ENCODE measurements at places on chromosomes 6 and 20.

DNA sequence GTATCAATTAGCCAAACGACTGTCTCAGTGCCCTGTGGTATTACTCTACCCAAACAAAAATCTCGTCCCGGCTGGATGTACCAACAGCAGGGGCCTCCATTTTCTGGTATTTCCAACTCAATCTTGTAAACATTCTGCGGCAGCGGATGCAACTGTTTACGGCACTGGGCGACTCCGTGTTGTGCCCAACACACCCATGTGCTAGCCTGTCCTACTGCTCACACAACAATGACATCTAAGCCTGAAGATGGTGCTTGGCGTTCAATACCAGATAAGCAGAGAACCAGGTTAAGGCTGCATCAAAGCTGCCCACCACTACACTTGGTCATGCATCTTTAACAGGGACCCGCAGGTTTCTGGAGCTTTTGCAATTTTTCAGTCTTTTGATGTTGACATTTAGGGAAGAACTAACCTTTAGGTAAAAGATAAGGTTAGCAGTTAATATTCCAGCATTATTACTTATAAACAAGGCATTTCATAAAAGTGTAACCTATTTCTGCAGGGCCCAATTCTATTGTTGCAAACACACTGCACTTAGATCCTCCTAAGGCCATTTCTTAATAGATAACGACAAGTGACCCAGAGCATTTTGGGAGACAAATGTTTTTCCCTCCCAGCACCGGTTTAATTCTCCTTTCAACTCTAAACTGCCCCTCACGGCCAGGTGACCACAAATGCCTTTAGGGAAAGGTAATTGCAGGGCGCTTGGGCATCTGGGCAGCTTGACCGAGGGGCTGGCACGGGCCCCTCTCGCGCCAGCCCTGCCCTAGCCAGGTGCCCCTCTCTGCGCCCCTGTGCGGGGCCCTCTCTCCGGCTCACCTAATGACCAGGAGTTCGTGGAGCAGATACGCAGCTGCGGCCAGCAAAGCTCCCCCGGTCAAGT, 945 bp downstream of the FAXC start:
- DNase-seq, result no peak
- no peaks in the 10 kb centered on the region for H3K27me3 ChIP-seq
- peaks cover 12% of the 10 kb centered on the region for H3K4me1 ChIP-seq
- H3K27ac ChIP-seq, result no peak overlapping the region

DNA sequence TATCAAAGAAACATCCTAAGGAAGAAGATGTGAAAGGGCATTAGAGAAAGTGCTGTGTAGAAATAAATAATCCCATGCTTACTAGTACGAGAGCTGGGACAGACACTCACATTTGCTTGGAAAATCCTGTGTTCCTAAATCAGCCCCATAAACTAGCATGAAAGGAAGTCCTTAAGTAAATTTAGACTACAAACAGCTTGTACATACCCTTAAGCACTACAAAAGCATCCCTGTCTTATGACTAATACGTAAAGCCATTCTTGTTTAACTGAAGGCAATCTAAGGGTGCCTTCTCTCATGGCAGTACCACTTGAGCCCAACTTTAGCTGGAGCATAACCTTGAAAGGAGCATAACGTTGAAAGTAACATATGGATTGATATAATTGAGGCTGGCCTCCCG, 15.4 kb upstream of the FOXQ1 start:
- peaks cover 6% of the 10 kb centered on the region for H3K4me1 ChIP-seq
- no peak overlapping the region for H3K4me3 ChIP-seq
- H3K27ac ChIP-seq, result no peak overlapping the region
- H3K27me3 ChIP-seq, result no peaks in the 10 kb centered on the region
- no peak for DNase-seq
- H3K36me3 ChIP-seq, result no peaks in the 10 kb centered on the region

DNA sequence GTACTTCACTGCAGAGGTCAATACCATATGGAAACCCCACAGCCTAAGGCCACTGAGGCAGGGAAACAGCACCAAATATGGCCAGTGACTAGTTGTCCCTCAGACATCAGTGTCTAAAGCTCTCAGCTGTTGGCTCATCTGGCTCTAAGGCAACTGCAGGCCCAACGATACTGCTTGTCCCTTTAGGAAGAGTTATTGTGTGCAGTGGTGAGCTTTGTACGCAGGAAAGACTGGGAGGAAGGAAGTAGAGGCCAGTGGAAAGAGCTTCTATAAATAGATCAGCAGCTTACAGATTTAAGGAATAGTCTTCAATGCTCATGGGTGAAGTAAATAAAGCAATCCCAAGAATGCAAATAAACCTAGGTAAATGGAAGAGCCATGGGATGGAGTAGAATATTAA, 29.3 kb downstream of the DNAAF9 start:
- H3K27ac ChIP-seq, result no peak overlapping the region
- DNase-seq, result no peak
- no peaks in the 10 kb centered on the region for H3K4me1 ChIP-seq
- H3K27me3 ChIP-seq, result no peaks in the 10 kb centered on the region

DNA sequence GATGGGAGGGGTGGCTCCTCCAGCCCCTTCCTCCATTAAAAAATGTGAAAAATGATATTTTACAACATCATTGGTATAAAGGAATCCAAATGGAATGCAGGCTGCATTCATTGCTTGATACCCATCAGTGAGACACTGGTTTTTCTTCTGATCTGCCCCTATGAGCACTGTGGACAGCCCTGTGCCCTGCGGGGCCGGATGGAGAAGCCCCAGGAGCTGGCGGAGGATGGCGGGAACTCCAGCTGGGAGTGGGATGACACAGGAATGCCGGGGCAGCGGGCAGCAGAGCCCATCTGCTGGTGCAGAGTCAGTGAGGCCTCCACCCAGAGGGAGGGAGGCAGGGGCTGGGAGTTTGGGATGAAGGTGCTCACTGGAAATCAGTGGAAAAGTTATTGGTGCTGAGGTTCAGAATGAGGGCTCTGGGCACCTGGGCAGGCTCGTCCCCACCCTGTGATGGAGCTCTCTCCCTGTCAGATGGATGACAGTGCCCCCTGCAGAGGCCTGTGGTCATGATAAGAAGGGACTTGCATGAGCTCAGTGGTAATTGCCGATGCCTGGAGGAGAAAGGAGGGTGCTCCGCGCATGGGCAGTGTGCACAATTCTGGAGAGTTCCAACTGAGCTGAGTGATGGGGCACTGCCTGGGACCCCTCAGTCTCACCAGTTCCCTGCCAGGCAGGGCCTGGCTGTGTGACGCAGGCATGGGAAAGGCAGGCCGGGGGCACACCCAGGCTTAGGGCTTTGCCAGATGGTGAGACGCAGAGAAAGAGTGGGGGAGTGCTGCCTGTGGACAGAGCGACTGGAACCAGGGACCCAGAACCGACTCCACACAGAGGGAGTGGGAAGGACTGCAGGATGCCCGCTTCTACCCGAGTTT, 23.2 kb downstream of the CTCFL start:
- H3K36me3 ChIP-seq, result no peaks in the 10 kb centered on the region
- peaks cover 6% of the 10 kb centered on the region for H3K4me1 ChIP-seq
- DNase-seq, result peak; percentile 62

GRCh38 chr20:48679599-48679998, 148.2 kb downstream of the PREX1 start:
- H3K4me1 ChIP-seq, result peaks cover 22% of the 10 kb centered on the region
- DNase-seq, result peak; percentile 83
- H3K27me3 ChIP-seq, result no peaks in the 10 kb centered on the region
- no peaks in the 10 kb centered on the region for H3K36me3 ChIP-seq
- H3K27ac ChIP-seq, result no peak overlapping the region

DNA sequence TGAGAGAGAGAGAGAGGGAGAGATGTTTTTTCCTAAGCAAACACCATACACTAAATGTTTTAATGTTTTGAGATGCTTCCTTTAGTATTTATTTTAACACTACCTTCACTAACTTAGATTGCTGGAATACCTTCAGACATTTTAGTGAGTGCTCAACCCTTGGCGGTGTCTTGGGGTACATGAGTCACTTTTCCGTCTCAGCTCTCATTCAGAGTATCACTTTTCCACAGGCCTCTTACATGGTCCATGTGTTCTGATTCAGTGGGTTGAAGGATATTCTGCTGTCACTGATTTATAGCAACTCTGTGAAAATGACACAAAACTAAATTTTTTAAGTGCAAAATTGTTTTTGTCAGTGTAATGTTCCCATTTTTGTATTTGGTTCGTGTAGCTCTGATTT, 217.9 kb downstream of the CLVS2 start:
- no peaks in the 10 kb centered on the region for H3K4me1 ChIP-seq
- no peaks in the 10 kb centered on the region for H3K36me3 ChIP-seq
- no peak for DNase-seq
- no peak overlapping the region for H3K4me3 ChIP-seq

DNA sequence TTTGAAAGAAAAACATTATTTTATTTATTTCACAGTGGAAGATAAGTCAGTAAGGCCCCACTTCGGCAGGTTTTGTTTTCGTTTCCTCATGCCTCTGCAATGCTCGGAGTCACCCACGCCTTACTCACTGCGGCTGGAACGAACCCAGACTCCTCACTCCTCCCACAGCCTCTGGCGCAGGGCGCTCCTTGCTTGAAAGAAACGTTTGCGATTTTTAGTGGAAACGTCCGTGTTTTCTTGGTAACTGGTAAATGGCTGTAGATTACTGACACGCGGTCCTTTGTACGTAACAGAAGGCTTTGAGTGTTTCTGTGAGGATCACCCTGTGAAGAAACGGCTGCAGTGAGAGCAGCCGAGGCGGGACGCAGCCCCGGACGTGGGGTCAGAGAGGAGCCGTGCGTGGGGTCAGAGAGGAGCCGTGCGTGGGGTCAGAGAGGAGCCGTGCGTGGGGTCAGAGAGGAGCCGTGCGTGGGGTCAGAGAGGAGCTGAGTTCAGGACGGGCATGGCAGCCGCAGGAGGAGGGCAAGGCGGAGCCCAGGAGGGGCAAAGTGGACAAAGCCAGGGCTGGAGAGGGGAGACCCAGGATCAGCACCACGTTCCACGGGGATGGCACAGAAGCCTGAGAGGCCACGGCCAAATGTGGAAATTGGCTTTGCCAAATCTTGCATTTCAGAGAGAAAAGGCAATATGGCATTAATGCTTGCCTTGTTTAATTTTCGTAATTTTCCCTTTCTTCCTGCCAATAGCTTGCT, 198.6 kb upstream of the THBS2 start:
- no peaks in the 10 kb centered on the region for H3K4me1 ChIP-seq
- H3K27ac ChIP-seq, result no peak overlapping the region
- H3K36me3 ChIP-seq, result no peaks in the 10 kb centered on the region
- DNase-seq, result peak; percentile 52

DNA sequence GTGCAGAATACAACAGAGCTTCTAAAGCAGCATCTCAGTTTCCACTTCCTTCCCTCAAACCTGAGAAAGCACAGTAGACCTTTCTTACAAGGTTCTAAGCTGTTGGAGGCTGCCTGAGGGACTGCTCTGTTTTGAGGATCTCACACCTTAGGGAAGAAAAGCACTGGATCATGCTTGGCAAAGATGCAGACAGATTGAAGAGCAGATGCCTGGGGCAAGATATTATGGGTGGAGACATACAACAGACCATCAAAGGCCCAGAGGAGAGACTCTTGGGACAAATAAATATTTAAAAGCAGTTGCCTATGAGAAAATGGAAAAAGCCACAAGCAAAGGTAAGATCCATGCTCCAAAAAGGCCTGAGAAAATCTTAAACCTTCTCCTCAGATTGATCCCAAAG, 6.2 kb downstream of the ZNF337 start:
- H3K36me3 ChIP-seq, result no peaks in the 10 kb centered on the region
- no peak overlapping the region for H3K4me3 ChIP-seq
- peaks cover 4% of the 10 kb centered on the region for H3K4me1 ChIP-seq
- H3K27ac ChIP-seq, result no peak overlapping the region
- H3K27me3 ChIP-seq, result no peaks in the 10 kb centered on the region

DNA sequence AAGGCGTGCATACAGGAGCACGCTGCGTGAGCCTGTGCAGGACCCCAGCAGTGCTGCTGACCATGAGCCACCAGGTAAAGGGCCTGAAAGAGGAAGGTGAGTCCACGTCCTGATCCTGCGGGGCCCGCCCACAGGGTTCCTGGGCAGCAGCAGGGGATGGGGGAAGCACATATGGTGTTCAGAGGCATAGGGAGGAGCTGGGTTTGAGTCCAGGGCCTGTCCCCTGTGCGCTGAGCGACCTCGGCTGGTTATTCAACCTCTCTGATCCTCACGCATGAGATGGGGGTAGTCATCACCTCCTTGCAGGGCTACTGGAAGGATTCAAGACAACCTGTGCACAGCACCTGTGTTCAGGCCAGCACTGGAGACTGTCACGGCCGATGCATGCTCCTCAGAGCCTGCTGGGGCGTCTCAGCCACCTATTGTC, at the start of gene TMC2:
TMC2 (plus strand) TSS at position 14 of the 427 bp plus-strand sequence; CDS start at position 63, 49 bp downstream.
- H3K36me3 ChIP-seq, result no peaks in the 10 kb centered on the region
- peaks cover 96% of the 10 kb centered on the region for H3K27me3 ChIP-seq
- no peak for DNase-seq
- H3K27ac ChIP-seq, result no peak within 1 kb of the TSS
- H3K4me3 ChIP-seq, result no peak within 1 kb of the TSS

Measured in PC-9 (cell line).